Globus pallidus (tissue), 1 donor: ENCODE measurements at places on chromosomes 2 and 18.

GRCh38 chr2:206846981-206847834 lies 81.8 kb downstream of the FASTKD2 start:
- no peak for DNase-seq

DNA sequence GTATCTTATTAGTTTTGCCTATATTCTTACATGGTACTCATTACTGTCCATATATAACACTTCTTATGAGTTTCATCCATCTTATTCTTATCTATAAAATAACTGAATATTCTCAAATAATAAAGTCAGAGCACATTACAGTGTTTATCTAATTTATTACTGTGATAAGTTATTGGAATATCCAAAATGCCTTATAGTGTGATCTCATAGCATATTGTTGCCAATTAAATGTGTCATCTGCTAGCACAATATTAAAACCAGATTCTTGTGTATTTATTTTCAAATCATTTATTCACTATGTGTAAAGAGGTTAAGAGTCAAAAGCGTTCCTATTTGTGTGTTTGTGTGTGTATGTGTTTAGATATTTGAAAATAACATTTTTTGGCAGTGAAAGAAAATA lies 151.9 kb downstream of the WDR7 start:
- DNase-seq = no peak

GRCh38 chr2:171798156-171798820 lies 95.8 kb downstream of the SLC25A12 start:
- DNase-seq = no peak

GRCh38 chr18:22186484-22186971 lies 17.1 kb downstream of the GATA6 start:
- DNase-seq = no peak

DNA sequence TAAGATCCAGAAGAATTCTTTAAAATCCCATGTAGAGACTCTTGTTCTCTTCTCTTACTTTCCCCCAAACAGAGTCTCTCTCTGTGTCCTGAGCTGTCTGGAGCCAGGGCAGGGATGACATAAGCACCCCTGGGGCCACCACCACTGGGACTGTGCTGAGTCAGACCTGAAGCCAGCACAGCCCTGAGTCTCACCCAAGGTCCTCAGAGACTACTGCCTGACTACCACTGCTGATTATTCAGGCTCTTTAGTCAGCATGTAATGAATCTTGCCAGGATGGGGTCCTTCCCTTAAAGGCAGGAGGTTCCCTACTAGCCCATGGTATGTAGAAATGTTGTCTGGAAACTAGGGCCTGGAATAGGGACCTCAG lies 34.9 kb upstream of the DYNC1I2 start:
- no peak for DNase-seq

DNA sequence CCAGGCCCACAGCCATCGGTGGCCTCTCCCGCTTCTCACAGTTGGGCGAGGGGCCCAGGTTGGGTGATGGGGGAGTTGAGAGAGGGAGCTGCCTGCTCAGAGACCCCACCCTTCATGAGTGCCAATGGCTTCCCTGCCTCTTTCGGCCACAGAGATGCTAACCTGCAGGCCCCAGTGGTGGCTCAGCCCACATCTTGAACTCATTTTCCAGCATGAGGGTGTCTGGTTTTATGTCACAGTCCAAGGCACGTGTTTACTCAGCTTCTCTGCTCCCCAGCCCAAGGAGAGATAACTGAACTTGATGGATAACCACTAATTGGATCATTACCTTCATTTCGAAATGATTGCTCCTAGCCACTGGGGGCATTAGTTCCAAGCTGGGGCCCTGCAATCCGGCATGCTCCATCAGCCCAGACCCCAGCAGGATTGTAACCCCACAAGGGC lies 45.9 kb upstream of the SIX2 start:
- DNase-seq = no peak

GRCh38 chr2:105112345-105112744 lies 74.5 kb downstream of the MRPS9 start:
- DNase-seq = no peak

- no peak for DNase-seq
These were observed 110.1 kb downstream of the MREG start for GRCh38 chr2:215903203-215903602.

DNA sequence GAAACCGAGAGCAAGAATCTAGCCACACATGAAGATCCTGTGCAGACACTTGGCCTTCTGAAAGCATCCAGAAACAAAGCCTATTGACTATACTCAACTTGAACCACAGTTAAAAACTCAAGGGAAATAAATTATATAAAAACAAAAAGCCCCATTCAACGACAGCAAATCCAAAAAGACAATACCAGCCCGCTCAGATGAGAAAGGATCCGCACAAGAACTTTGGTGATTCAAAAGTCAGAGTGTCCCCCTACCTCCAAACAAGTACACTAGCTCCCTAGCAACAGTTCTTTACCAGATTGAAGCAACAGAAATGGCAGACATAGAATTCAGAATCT lies 163.2 kb downstream of the WDPCP start:
- no peak for DNase-seq

GRCh38 chr18:60649842-60650536 lies 277.4 kb upstream of the MC4R start:
- peak; percentile 51 for DNase-seq

DNA sequence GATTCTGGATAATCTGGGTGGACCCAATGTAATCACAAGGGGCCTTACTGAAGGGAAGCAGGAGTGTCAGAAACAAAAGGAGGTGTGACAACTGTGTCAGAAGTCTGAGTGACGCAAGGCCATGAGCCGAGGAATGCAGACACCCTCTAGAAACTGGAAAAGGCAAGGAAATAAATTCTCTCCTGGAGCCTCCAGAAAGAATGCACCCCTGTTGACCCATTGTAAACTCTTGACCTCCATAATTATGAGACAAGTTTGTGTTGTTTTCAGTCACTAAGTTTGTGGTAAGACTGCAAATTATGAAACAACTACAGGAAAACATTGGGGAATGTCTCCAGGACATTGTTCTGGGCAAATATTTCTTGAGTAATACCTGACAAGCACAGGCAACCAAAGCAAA lies 47.3 kb upstream of the B3GNT7 start:
- DNase-seq = no peak

DNA sequence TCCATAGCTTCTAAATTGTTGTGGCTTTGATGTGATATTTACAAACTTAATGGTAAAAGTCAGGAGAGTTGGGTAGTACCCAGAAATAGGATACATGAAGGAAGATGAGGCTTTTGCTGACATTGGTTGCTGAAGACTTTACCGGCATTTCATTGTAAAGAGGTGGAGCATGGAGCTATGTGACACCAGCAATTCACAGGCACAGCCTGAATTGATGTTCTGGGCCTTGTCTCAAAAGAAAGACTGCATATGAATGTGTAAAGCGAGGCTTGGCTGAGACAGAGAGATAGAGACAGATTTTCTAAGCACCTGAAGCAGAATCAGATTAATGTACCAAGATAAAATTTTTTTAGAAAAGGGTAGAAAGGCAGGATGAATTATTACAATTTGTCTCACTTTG lies 864.9 kb upstream of the ID2 start:
- DNase-seq = no peak

- DNase-seq = no peak
These were observed 748.7 kb upstream of the CHAC2 start for GRCh38 chr2:53018825-53019425.

- DNase-seq = peak; percentile 5
These were observed 119.1 kb downstream of the AQP4 start for GRCh38 chr18:26746398-26746797.

DNA sequence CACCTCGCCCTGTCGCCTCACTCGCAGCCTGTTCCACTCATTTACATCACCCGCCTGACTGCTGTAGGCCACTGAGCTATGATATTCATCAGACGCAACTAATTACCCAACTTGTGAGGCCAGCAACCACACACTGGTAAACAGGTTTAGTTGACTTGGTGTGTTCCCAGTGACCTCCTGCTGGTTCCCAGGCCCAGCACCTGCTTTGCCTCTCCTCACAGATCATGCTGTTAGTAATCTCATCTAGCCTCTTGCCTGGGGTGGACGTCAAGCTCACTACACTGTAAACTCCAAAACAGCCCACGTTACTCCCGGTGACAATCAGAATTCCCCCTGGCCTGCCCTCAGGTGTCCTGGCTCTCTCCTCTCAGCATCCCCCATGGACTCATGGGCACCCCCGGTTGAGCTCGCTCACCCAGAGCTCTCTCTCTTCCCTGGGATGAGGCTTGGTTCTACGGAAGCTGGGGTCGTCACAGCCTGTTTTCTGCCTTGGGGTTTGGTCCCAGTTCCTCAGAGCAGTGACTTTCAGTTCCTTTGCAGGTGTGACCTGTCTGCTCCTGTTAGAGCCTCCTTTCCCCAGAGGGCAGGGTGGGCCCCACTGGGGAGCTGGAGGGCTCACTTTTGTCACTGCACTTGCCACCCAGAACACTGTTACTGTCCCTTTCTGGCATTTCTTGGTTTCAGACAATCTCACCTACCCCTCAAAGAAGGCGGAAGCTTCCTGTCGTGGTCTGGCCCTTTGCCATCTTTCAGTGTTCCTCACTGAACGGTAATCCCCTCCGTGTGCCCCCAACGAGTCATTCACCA lies 40.3 kb downstream of the INPP5D start:
- DNase-seq = no peak

- no peak for DNase-seq
These were observed 462.9 kb downstream of the TXNL1 start for GRCh38 chr18:56175330-56176001.

DNA sequence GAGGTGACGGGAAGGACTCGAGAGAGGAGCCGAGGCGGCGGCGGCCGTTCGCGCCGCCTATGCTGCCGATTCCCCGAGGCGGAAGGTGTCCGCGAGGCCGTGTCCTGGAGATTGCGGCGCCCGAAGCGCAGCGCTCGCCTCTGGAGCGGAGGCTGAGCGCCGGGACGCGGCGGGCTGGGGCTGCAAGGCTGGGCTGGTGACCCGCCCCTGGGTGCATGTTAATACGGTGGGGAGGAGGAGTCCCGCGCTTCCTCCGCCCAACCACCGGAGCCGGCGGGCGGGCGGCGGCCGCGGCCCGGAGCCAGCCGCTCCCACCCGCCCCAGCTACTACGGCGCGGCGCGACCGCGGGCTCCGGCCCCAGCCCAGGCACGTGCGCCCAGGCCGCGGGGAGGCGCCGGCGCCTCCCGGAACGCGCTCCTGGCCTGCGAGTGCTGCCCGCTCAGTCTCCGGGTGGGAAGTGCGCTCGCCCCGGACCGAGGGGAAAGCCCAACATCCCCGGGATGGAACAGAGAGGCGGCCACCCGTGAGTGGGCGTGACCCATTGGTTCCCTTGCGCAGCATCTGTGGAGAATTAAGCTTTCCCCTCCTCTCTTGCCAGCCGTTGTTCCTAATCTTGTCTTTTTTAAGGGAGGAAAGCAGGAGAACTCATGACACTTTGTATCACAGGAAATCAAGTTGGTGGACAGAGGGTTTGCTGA lies at the start of gene DLGAP1:
DLGAP1 (minus strand) TSS at position 195 of the 699 bp plus-strand sequence.
- DNase-seq = peak; percentile 32

GRCh38 chr18:73244401-73244800 lies 376.6 kb upstream of the NETO1 start:
- DNase-seq = no peak

DNA sequence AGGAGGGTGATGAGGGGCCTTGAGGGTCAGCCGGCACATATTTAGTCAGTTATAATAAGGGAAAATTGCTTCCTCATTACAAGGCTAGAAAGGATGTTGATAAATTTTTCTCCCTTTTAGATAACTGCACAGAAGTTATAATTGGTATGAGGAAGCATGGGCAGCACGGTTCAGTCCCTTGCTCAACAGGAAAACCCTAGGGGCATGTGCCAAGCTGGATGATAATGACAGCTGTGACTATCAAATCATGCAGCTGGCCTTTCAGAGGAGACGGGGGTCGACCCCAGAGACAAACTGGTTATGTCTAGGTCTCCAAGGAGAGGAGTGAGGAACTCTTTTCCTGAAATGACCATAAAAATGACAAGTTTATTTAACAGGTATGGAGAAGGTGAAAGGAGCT lies 448.1 kb upstream of the VRK2 start:
- no peak for DNase-seq

- no peak for DNase-seq
These were observed 283.7 kb upstream of the PKDCC start for GRCh38 chr2:41764131-41764530.

DNA sequence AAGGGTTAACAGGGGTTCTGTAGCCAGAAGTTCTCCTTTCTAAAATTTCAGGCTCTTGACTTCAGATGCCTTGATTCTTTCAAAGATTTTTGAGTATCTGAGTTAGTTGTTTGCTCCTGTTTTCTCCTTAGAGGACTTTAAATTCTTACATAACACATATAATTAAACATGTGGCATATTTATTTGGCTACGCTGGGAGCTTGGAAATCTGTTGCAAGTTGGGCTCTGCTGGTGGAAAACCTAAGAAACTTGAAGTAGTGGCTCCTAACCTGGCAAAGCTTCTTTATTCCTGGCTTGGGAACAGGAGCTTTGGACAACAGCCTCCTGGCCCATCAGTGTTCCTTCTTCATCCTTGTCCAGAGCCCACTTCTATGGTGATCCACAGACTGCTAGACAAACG lies 72.6 kb downstream of the VIT start:
- no peak for DNase-seq

DNA sequence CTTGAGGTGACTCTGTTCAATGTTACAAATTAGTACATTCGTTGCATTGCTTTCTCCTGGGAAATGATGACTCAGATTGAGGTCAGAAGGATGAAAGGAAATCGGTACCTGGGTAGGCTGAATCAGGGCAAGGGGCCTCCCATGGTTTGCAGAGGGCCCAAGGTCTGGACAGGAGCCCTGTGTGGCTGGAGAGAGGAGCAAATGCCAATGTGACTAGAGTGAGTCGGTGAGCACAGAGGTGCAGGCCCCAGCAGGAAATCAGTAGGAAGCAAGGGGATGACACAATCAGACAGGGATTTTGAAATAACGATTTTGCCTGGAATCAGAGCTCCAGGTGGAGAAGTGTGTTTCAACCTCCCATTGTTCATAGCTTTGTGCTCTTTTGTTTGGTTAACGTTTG lies 118.9 kb downstream of the CCDC102B start:
- no peak for DNase-seq

- no peak for DNase-seq
These were observed 307.3 kb downstream of the ZNF521 start for GRCh38 chr18:25044694-25045093.

GRCh38 chr2:144331674-144332355 lies 188.1 kb downstream of the ZEB2 start:
- peak; percentile 30 for DNase-seq

DNA sequence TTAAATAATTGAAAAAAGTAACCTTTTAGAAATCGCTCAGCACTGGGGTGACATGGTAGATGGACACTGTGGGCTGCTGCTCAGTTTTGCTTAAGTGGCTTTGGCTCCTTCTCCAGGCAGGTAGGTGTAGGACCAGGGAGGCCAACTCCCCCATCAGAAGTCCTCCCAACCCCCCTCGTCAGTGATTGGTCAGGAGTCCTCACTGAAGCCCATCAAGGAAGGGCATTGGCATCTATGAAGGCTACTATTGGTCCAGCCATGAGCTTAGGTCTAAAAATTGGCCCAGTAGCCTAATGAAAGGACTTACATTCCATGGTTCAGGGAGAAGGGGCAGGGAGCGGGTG lies 34.7 kb downstream of the ST3GAL5 start:
- no peak for DNase-seq

- DNase-seq = no peak
These were observed 61.4 kb downstream of the SP3 start for GRCh38 chr2:173903601-173904394.
